ENCODE measurements at places on chromosomes 6 and 20.

DNA sequence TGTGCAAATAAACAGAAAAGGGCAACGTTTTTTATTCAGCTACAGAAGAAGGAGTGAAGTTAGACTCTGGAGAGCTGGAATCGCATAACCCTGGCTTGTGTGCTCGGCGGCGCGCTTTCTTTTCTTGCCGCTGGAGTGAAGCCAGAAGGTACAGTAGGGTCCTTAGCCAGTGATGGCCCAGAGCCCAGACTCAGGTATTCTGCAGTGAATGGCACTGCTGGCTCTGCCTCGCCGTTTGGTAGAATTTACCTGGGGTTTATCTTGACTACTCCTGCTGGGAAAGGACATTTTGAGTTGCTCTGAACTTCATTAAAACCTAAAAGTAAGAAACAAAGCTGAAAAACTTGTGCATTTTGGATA lies 56.9 kb upstream of the TIAM2 start:
- DNase-seq: no peak

DNA sequence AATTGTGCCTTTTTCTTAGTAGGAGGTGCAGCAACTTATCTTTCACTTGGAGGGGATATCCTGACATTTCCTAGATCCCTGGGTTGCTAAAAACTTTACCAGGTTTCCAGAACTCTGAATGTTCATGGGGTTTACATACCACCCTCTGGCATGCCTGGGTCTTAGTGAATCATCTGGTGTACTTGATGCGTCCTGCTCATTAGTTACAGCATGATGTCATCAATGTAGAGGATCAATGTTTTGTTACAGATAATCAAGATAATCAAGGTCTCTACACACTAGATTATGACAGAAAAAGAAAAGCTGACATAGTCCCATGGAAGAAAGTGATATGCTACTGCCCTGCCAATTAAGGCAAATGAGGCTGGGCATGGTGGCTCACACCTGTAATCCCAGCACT lies 27.0 kb downstream of the FITM2 start:
- DNase-seq: no peak

DNA sequence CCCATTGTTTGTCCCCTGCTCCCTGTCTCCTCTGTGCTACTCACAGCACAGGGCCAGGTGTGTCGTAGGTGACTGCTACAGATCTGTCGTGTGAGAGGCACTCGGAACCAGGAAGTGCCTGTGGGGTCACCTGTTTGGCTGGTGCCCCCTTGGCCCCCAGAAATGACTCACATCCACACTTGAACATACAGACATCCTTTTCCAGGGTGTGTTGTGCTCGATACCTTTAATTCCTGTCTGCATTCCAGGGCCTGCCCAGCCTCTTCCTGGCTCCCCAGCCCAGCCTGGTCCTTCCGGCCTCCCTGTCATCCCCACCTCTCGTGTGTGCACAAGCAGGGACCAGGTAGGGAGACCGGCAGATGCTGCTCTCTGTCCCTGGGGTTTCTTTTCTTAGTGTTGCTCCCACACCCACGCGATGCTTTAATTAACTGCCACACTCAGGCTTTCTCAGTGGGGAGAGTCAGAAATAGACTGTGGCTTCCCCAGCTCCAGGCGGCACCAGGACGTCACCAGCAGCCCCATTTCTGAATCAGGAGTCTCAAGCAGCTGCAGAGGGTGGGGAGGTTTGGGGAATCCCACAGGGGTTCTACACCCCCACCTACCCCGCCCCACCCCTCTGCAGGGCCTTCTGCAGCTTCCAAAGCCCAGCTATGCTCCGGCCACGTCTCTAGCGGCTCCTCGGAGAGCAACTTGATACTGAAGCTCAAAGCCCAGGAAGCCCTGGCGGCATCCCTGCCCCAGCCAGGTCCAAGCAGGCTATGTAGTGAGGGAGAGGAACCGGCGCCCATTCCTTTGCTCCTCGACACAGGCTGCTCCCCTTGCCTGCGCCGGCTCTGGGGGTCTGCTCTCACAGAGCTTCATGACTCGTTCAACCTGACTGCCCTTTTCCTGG lies 102.2 kb downstream of the SYCP2 start:
- no peak for DNase-seq

DNA sequence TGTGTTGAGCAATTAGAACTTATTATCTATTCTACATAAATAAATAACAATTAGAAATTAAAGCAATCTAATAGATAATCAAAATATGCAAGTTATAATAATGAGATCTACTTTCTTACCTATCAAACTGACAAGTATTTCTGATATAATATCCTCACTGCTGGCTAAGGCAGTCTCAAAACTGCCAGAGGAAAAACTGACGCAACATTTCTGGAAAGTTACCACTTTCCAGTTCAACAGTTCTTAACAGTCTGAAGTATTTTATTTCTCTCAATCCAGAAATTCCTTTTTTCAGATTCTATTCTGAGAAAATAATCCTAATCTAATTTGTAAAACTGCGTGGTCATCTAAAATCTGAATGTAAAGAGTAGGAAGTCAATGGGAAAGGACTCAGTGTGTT lies 121.0 kb downstream of the TRDN start:
- no peak for DNase-seq

- DNase-seq: no peak
These were observed 2.6 kb upstream of the VNN2 start for GRCh38 chr6:132760256-132760655.

DNA sequence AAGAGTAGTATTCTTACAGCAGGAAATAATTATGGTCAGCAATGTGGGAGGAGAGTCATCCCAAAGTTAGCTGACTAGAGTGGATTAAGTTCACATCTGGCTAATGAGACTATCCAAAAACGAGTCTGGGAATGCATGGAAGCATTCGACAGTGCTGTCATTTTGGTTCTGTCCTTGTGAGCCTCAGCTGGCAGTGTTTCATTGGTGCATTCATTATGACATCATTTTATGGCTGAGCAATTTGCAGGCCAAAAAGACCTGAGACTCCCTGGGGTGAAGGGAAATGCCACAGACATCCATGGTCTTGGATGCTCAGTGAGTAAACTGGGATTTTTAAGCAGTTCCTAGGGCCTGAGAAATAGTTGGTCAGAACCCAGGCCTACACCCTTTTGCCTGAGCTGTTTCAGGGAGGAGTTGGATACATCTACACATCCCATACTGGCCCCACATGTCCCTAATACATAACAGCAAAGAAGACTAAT lies 196.4 kb upstream of the CCN2 start:
- DNase-seq: no peak

- DNase-seq: no peak
These were observed 96.9 kb downstream of the TCP11 start for GRCh38 chr6:35044145-35044745.

DNA sequence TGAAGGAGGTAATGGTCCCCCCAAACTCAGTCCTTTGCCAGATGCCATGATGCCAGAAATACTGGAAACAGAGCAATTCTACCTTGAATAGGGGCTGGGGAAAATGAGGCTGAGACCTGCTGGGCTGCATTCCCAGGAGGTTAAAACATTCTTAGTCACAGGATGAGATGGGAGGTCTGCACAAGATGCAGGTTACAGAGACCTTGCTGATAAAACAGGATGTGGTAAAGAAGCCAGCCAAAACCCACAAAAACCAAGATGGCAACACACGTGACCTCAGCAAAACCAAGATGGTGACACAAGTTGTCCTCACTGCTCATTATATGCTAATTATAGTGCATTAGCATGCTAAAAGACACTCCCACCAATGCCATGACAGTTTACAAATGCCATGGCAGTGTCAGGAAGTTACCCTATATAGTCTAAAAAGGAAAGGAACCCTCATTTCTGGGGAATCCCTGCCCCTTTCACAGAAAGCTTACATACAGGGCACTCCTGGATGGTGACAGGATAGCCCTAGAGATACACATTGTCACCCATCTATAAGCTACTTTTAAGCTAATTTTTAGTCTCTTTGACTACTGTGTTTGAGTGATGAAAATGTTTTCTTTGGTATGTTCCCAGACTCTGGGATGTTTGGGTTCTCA lies 979.7 kb downstream of the TBC1D32 start:
- DNase-seq: no peak

DNA sequence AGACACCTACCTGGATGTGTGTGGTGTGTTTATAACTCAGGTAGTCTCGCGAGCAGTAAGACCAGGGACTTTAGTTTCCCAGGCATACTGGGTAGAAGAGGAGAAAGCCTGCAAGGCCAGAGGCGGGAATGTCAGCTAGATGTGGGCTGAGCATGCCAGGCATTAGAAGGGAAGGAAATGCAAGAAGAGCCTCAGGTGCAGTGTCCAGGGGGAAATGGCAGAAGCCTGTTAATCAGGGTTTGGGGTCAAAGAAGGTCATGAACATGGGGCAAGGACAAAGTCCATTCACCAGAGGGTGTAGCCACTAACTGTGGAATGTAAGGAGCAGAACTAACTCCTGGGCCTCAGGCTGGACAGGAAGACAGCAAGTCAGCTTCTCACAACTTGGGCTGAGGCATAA lies 305.0 kb downstream of the SMOC2 start:
- DNase-seq: no peak

- no peak for DNase-seq
These were observed 140.6 kb upstream of the SCGN start for GRCh38 chr6:25511376-25511775.

DNA sequence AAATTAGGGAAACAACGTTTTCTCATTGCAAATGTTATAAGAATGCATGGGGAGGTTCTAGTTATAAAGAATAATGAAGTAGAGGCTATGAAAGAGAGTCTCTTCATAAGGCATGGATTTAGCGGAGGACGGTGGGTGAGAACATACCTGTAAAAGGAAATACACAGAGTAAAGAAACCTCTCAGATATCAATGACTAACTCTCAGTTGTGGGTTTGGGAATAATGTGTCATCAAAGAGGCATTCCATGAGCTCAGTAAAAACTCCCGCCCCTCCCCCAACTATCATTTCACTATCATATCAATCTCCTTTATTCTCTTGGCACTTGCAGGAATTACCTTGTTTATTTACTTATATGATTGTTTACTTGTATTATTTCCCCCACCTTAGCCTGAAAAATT lies 695.4 kb downstream of the PTPRT start:
- no peak for DNase-seq

- DNase-seq: no peak
These were observed 16.8 kb downstream of the SIRPA start for GRCh38 chr20:1912053-1912452.

DNA sequence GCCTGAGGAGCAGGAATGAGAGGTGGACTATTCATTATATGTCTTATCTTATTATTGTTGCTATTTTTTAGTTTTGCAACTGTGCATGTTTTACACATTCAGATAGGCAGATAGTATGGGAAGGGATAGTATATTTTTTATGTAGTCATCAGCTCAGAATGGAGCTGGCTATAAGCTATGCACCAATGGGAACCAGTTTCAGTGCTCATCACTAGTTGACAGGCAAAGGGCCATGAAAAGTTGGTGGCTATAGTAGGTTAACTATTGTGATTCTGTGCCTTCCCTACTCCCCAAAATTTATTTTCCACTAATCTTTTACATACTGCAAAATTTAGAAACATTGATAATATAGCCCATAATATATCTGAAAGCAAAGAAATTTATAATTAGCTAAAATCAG lies 5.3 kb upstream of the UBD start:
- DNase-seq: no peak

Data from stimulated activated naive CD4-positive, alpha-beta T cell treated with Interleukin-2 at 50 U/mL for 16 hours (primary cell).